ENCODE measurements at places on chromosomes 2 and 18.

DNA sequence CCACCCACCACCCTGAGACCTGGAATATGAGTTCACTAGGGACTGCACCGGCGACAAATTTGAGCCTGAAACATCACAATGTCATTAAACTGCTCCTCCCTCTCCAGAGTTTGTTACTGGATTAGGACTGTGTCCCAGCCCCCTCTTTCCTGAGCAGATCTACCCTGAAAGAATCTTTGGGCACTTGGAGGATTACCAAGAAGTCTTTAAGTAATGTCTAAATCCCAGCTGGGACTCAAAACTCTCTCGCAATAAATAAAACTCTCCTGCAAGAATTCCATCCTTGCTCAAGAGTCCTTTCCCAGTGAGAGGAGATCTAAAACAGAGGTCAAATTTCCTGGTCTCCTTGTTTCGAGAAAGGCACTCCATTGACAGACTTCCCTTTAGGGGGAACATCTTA lies 20.9 kb downstream of the GKN2 start:
- DNase-seq = no peak

DNA sequence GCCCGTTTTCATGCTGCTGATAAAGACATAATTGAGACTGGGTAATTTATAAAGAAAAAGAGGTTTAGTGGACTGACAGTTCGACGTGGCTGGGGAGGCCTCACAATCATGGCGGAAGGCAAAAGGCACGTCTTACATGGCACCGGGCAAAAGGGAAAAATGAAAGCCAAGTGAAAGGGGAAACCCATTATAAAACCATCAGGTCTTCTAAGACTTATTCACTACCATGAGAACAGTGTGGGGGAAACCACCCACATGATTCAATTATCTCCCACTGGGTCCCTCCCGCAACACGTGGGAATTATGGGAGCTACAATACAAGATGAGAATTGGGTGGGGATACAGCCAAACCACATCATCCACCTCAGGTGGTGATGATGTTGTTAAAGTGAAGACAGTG lies 3.3 kb upstream of the RAB12 start:
- DNase-seq = peak; percentile 43

GRCh38 chr2:241775223-241776177 lies 1.1 kb upstream of the GAL3ST2 start:
- no peak for DNase-seq

DNA sequence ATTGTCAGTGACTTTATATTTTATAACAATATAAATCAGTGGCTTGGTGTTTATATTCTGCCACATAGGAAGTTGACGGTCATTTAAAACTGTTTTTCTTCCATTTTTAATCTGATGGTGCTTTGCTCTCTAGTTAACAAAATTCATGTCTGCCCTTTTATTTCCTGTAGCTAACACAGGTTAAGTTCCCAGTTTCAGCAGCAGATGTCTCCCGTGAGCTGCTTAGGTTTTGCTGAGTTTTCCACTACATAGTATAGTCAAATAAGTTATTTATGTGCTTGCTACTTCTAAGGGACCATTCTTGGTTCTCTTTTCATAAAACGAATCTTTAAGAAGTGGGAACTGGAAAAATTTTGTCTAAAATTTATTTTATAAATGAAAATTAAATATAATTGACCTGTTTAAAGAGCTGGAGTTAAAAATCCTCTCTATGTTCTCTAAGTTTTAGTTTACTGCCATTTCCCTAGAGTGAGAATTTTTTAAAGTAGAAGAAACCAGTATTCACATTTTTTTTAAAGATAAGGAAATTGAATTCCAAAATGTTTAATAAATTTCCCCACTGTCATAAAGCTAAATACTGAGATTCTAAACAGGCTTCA lies 20.6 kb downstream of the HTR2B start:
- DNase-seq = peak; percentile 73

GRCh38 chr18:75066021-75066880 lies 142.7 kb downstream of the PTGR3 start:
- DNase-seq = no peak

DNA sequence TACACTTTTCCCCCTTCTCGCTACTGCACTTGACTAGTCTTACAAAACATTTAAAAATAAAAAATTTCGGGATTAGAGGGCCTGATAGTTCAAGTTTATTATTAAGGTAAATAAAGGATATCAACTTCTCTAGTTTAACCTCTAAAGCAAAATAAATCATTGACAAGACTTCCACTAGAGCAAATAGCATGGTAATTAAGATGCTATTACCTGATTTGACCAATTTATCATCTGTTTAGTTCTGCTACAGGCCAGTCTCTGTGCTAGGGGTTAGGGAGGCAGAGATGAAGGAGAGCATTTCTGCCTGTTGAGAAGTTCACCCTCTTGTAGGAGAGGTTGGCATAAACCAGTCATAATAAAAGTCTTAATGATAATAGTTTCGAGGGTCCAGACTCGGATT lies 34.0 kb downstream of the RHOB start:
- no peak for DNase-seq

DNA sequence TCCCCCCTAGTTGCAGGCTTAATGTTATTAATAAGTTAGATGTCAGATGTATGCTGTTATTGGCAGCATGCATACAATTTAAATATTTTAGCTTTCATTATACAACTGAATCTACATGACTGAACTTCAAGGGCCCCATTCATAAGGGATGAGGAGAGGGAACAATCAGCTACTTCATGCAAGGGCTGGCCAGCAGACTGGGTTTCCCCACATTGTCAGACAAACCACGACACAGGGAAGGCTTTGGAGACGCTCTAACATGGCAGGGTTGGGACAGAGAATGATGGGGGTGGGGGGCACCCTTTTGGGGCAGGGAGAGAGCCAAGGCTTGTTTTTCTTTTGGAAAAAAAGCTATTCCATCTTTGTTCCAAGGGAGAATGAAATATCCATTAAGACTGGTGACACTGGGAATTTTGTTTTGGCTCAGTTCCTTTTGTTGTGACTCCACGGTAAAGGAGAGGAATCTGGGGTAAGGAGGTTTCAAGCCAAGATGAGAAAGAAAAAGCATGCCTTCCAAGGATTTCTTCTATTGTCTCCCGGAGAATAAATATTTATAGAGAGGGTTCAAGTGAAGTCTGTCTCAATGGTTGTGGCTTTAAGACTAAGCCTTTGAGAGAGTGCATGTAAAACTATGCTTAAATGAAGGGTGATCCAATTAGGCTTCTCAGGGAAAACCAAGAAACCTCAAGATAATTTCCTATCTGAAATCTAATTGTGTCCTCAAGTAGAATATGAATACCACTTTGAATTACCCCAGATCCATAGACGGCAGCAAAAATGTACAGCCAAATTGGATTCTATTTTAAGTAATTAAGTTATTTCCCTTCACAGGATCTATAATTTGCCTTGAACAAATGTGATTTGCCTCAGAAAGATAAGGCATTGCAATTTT lies 5.4 kb downstream of the CXCR4 start:
- no peak for DNase-seq

DNA sequence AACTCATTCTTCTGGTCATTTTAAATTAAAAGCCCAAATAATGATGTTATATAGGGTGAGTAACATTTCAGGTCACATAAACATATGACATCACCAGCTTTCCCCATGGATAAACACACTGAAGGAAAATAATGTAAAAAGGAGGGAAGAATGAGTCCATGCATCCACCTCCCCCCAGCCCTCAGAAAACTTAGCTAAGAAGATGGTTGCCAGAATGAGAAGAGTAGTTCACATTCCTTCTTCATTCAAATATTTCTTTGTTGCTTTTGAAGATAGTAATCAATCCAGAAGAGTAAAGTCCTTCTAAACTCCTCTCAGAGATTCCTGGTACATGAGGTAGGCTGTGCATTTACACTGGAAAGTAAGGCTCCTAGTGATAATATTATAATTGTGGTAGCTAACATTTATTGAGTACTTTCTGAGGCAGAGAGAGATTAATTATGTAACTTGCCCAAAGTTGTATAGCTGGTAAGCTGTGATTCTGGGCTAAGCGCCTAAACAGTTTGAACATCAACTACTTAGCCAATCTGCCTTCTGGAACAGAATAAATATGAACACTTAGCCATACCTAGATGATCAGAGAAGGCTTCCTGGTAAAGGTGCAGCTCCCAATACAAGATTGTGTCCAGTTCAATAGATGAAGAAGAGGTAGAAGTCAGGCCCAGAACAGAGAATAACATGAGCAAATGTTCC lies 256.7 kb upstream of the FN1 start:
- DNase-seq = no peak

GRCh38 chr2:197198890-197199289 lies 111.7 kb downstream of the ANKRD44 start:
- DNase-seq = peak; percentile 98

- DNase-seq = no peak
These were observed 24.0 kb upstream of the NCL start for GRCh38 chr2:231488331-231488730.

DNA sequence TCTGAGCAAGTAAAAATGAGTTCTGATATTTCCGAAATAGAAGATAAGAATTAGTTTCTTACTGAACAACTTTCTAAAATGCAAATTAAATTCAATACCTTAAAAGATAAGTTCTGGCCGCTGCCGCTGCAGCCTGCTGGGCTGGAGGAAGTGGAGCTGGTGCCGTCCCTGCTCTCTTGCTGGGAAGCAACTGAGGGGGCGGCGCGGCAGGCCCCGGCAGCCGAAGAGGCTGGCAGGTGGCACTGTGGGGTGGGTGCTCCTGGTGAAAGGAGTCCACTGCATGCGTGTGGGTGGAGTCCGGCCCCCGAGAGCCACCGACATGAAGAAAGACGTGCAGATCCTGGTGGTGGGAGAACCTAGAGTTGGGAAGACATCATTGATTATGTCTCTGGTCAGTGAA lies 89.5 kb upstream of the ZNF519 start:
- DNase-seq = no peak

DNA sequence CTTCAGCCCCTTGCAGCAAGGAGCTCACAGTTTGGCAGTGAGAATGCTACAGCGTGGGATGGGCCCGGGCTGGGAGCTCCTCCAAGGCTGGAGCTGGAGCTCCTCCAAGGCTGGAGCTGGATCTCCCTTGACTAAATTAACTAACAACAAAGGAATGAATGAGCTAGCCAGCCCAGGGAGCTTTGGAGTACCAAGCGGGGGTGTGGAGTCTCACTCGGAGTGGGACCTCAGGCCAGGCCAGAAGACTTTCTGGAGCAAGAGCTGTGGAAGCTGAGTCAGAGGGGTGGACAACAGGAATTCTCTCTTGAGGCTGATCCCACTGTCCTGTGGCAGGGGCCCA lies 244.7 kb upstream of the HS6ST1 start:
- no peak for DNase-seq

- DNase-seq = peak; percentile 65
These were observed 50.6 kb downstream of the PMAIP1 start for GRCh38 chr18:59950215-59950944.

DNA sequence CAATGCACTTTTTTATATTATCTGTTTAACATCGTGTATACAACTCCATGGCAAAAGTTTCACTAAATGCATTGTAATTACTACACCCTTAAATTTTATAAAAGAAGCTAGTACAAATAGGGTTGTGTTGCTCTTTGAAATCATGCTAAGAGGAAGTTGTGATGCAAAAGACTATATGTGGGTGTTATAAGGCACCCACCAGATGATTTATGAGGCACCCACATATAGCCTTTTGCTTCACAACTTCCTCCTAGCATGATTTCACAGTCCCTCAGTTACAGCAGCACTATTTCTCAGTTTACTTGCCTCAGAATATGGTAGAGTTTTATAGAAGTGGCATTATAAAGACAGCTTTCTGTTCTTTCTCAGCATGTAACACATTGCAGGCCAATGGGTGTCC lies 277.3 kb upstream of the DOK6 start:
- DNase-seq = no peak

DNA sequence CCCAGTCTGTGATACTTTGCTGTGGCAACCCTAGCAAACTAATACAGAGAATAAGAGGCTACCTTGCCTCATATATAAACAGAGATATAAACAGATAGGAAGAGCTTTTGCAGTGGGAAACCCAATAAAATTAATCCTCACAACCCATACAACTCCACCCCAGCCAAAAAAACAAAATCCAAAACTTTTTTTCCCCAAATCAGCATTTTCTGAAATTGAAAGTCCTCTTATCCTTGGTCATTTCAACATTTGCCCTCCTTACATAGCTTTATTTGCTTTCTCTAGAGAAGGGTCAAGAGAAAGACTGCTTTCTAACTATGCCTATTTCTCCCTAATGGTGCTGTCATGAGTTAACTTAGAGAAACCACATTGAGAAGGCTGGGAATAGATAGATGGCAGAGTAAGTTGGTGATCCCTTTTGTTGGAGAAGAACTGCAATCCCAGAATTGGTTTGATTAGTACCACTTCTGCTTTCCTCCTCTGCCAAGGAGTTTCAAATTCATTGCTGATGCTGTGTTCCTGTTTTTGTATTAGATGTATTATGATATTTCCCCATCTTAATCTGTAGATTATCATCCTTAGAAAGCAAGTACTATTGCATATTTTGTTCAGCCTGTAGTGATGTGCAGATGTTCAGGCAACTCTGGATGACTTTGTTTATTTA lies 76.5 kb upstream of the B3GNT2 start:
- DNase-seq = no peak

GRCh38 chr2:133600266-133600928 lies 32.1 kb upstream of the NCKAP5 start:
- DNase-seq = no peak

GRCh38 chr2:55618025-55618274 lies 528 bp upstream of the PPP4R3B start:
- DNase-seq = no peak

DNA sequence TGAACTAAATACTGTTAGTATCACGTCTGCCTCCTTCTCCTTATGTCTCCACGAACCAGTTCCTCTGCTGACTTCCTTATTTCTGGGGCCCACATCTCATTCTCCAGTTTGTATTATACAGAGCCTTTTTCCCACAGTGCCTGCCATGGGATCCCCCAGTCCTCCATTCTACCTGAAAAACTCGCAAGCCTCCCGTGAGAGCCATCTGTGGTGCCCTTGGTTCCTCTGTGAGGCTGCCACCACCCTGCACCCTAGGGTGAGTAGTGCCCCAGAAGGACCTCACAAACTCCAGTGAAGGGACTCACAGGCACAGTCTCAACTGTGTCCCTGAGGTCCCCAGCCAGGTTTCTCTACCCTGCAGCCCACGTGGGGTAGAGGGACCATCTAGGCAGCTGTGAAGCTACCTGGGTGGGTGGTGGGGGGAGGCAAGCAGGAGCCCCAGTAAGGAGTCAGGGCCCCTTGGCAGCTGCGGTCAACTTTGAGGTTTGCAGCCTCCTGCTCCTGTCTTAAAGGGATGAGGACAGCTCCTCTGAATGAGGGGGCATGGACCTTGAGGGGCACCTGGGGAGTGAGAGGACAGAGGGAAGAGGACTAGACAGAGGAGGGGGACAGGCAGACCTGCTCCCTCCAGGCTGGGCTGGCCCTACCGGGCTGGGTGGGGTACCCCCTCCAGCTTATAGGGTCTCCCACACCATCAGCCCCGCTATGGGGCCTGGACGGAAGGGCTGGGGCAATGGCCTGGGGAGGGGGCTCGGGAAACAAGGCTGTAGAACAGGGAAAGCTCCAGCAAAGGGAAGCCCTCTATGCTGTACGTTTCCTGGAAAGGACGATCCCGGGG lies 1.0 kb downstream of the PSTPIP2 start:
- DNase-seq = no peak

DNA sequence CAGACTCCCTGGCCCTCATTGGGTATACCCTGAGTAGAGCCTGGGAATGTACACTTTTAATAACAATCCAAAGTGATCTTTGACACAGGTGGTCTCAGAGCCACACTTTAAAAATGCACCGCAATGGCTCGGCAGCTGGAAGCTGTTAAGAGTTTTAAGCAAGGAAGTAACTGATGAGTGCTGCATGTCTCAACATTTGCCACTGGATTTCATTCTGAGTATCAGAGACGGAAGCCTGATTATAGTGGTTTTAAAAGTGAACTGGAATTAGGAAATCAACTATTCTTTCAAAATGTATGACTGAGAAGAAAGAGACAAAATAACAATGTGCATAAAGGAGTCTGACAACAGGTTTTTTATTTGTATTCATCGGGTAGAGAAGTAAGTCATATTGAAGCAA lies 7.5 kb downstream of the MBOAT2 start:
- no peak for DNase-seq
